Fibroblast of upper back skin (primary cell): ENCODE measurements at places on chromosomes 3 and 15.

GRCh38 chr3:43249405-43249804, 36.9 kb upstream of the SNRK start:
- no peak for DNase-seq

GRCh38 chr3:106115557-106115956, 246.7 kb upstream of the CBLB start:
- DNase-seq, result no peak

- DNase-seq, result peak; percentile 92
These were observed 299.8 kb upstream of the EPHA3 start for GRCh38 chr3:88807491-88808105.

- no peak for DNase-seq
These were observed 688.2 kb downstream of the SI start for GRCh38 chr3:164390046-164390445.

DNA sequence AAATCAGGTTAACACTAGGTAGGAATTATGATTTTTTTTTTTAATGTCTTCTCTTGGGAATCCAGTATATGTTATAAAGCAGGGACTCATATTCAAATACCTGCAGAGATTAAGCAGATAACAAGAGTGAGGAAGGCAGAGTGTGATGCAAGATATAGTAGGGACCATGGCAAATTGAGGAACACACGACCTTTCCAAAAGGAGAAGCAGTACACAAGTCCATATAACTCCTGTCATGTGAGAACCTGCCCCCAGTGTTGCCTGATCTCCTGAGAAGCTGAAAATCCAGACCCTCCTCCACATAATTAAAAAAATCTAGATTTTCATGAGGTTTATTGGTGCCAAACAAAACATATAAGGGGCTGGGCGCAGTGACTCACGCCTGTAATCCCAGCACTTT, 3.6 kb downstream of the RFC4 start:
- no peak for DNase-seq

GRCh38 chr3:100335434-100335833, 877 bp downstream of the NIT2 start:
- DNase-seq, result peak; percentile 9

DNA sequence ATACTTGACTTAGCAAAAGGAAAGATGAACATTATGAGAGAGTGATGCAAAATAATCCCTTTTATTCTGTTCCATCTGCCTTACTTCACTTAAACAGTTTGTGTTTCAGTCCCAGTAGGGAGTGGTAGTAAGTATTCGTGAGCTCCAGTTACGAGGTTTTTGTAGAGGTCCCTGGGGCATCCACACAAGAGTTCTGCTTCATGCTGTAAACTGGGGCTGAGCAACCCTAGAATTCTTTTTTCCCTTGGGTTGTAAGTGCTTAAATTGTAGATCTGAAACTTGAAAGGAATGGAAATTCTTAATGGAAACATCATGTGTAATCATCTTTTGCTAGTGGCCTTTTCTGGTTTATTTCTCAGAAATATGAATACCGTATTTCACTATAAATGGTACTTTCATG, 79.5 kb downstream of the SEMA6D start:
- peak; percentile 25 for DNase-seq

- no peak for DNase-seq
These were observed 9.5 kb downstream of the PPP2R3A start for GRCh38 chr3:135975053-135975452.

- peak; percentile 24 for DNase-seq
These were observed 286.4 kb upstream of the BCHE start for GRCh38 chr3:166123576-166123975.

DNA sequence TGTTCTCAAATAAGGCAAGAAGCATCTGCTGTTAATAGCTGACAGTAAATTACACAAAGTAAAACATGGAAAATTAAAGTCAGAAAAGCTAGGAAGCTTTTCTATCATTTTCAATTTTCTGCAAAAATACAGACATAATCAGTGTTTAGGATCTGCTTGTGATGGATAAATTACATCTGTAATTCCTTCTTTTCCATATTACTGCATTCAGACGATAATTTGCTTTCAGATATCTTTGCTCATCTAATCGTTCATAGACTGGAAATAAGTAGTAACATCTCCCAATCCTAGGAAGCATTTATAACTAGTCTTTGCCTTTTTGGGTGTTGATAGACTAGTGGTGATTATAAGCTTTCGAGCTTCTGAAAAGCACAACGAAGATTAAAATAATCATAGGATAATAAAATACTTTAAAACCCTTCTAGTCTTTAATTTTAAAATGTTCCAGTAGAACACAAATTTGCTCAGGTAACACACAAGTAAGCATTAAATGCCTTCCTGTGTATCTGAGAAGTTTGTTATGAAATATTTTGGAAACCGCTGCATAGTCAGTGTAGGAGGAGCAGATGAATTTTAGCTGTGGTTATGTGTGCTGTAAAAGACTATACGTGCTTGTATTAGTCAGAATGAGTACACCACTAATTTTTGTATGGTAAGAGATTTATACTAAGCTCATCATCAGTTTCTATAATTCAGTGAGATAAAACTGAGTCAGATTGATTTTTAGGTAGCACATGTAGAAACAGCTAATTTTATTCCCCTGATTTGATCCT, 41.0 kb downstream of the MBNL1 start:
- DNase-seq, result peak; percentile 74
